Sigmoid colon (tissue), 7 donors: ENCODE measurements at places on chromosomes 7 and 10.

GRCh38 chr10:119325131-119325530 lies 117.8 kb downstream of the GRK5 start:
- H3K4me1 ChIP-seq: no peaks in the 10 kb centered on the region
- no peaks in the 10 kb centered on the region for H3K27me3 ChIP-seq
- H3K27ac ChIP-seq: no peak overlapping the region
- no peak for DNase-seq
- no peaks in the 10 kb centered on the region for H3K36me3 ChIP-seq

- no peaks in the 10 kb centered on the region for H3K27me3 ChIP-seq
- DNase-seq: no peak
- H3K4me3 ChIP-seq: no peak overlapping the region
- no peaks in the 10 kb centered on the region for H3K36me3 ChIP-seq
- H3K27ac ChIP-seq: no peak overlapping the region
- no peaks in the 10 kb centered on the region for H3K4me1 ChIP-seq
Observed at GRCh38 chr10:23412223-23412622, 26.7 kb upstream of the OTUD1 start.

DNA sequence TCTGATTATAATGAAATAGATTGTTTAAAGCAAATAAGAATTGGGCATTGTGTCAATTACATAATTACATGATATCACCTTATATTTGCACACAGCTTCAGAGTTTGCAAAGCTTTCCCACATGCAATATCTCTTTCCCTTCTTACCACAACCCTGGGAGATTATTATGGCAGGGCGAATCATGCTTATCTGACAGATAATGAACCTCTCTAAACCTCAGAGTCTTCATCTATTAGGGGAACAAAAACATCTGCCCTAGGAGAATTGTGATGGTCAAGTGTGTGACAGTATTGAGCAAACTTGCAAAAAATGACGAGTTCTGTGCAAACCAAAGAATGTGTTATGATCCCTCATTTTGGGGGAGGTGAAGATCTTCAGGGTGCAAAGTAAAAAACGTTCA lies 90.0 kb downstream of the MYOF start:
- no peak for DNase-seq
- no peak overlapping the region for H3K27ac ChIP-seq
- peaks cover 41% of the 10 kb centered on the region for H3K4me1 ChIP-seq
- no peaks in the 10 kb centered on the region for H3K36me3 ChIP-seq
- no peak overlapping the region for H3K4me3 ChIP-seq

GRCh38 chr7:117446220-117446815 lies 19.0 kb upstream of the ASZ1 start:
- H3K36me3 ChIP-seq: no peaks in the 10 kb centered on the region
- no peaks in the 10 kb centered on the region for H3K4me1 ChIP-seq
- DNase-seq: no peak
- H3K27ac ChIP-seq: no peak overlapping the region
- no peaks in the 10 kb centered on the region for H3K27me3 ChIP-seq

DNA sequence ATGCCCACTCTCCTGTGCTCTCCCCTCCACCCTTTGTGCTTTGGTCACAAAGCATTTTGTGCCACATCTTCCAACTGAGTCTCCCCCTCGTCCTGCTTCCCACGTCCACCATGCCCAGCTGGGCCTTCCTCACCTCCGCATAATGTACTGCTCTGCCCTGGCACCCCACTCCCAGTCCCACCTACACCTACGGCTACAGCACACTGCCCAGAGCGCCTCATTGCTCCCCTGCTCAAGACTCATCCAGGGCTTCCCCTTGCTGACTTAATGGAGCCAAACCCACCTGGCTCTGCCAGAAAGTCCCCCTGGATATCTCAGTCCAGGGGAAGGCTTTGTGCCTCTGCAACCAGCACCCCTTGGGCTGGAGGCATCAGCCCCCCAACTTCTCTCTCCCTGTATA lies 299.2 kb upstream of the ZMIZ1 start:
- no peak for DNase-seq
- H3K4me1 ChIP-seq: peaks cover 25% of the 10 kb centered on the region
- H3K27ac ChIP-seq: no peak overlapping the region
- H3K36me3 ChIP-seq: no peaks in the 10 kb centered on the region
- no peak overlapping the region for H3K4me3 ChIP-seq

- DNase-seq: peak; percentile 91
- peaks cover 11% of the 10 kb centered on the region for H3K36me3 ChIP-seq
- H3K27ac ChIP-seq: peak overlapping the region; percentile 86
- no peaks in the 10 kb centered on the region for H3K27me3 ChIP-seq
- peak overlapping the region; percentile 61 for H3K4me3 ChIP-seq
Observed at GRCh38 chr10:102422545-102423129, 2.0 kb downstream of the FBXL15 start.

- DNase-seq: no peak
- H3K4me1 ChIP-seq: no peaks in the 10 kb centered on the region
- no peak overlapping the region for H3K27ac ChIP-seq
- H3K4me3 ChIP-seq: no peak overlapping the region
- H3K36me3 ChIP-seq: no peaks in the 10 kb centered on the region
- H3K27me3 ChIP-seq: no peaks in the 10 kb centered on the region
Observed at GRCh38 chr10:8591640-8592039, 537.2 kb downstream of the GATA3 start.

GRCh38 chr7:50960621-50961310 lies 178.1 kb upstream of the GRB10 start:
- DNase-seq: no peak
- H3K4me1 ChIP-seq: peaks cover 8% of the 10 kb centered on the region
- H3K27ac ChIP-seq: no peak overlapping the region
- H3K4me3 ChIP-seq: no peak overlapping the region
- H3K36me3 ChIP-seq: no peaks in the 10 kb centered on the region

- H3K27ac ChIP-seq: no peak overlapping the region
- no peaks in the 10 kb centered on the region for H3K4me1 ChIP-seq
- no peaks in the 10 kb centered on the region for H3K27me3 ChIP-seq
- DNase-seq: no peak
Observed at GRCh38 chr7:111364413-111364812, 197.9 kb downstream of the IMMP2L start.

DNA sequence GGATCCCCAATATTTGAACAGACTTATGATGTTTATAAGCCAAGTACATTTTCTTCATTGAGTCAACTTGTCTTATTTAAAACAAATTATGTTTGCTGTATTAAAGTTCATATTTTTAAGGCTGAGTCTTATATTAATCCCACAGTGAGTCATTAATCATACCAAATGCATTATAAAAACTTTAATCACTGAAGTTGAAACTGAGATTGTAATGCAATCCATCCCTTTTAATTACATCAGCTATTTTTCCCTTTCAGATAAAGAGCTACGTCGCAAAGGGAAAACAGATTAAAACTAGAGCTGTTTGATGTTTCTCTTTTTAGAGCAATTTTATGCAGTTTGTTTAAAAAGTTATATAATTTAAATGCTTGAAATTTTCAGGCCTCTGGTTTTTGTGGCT lies 183.0 kb downstream of the ARID5B start:
- peaks cover 51% of the 10 kb centered on the region for H3K4me1 ChIP-seq
- no peak for DNase-seq
- no peaks in the 10 kb centered on the region for H3K27me3 ChIP-seq

DNA sequence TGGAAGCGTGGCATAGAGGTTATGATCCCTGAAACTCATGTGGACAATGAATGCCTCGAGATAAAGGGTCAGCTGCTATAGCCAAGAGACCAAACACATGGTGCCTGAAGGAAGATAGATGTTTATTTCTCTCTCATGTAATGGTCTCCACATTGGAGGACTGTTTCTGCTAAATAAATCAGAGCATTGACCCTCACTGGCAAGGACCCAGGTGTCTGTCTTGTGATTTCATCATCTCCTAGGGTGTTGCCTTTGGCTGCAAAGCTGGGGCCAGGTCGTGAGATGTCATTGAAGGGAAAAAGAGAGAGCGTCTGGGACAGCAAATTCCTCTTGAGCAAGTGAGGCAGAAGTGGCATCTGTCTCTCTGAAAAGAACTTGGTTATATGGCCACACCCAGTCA lies 64.6 kb downstream of the JCAD start:
- no peaks in the 10 kb centered on the region for H3K27me3 ChIP-seq
- H3K4me1 ChIP-seq: peaks cover 22% of the 10 kb centered on the region
- no peaks in the 10 kb centered on the region for H3K36me3 ChIP-seq
- H3K4me3 ChIP-seq: no peak overlapping the region
- H3K27ac ChIP-seq: no peak overlapping the region

DNA sequence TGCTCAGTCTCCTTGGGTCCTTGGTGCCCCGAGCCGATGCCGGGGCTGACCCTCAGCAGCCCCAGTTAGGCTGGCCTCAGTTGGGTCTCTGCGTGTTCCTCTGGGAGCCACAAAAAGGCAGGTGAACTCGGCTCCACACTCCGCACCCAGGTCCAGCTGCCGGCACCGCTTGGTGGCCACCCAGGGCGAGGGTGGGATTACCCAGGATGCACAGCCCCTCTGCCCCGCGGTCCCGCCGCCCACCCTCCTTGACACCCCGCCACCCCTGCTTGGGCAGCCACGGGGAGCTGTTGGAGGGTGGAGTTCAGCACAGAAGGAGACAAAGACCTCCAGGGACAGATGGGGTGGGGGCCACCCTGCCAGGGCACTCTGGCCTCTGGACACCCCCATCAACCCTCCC lies 17.7 kb downstream of the VENTX start:
- no peak for DNase-seq
- peaks cover 13% of the 10 kb centered on the region for H3K4me1 ChIP-seq
- no peaks in the 10 kb centered on the region for H3K36me3 ChIP-seq
- H3K4me3 ChIP-seq: no peak overlapping the region
- no peak overlapping the region for H3K27ac ChIP-seq

DNA sequence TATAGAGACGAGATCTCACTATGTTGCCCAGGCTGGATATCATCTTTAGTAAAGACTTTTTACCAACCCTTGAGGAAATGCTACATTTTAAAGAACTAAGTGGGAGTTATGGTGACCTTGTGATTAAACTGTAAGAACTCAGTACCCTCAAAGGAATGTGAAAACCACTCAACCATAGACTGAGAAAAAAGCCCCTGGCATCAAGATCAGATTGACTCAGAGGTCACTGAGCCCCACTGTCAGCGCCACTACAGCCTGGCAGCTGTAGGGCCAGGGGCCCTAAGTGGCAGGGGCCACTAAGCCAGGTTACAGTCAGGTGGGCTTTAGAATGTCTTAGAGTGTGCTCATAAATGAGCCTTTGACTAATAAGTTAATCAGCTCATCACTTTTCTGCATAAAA lies 55.9 kb downstream of the APBB1IP start:
- no peak overlapping the region for H3K4me3 ChIP-seq
- H3K4me1 ChIP-seq: no peaks in the 10 kb centered on the region

- H3K36me3 ChIP-seq: no peaks in the 10 kb centered on the region
- no peaks in the 10 kb centered on the region for H3K27me3 ChIP-seq
- H3K4me3 ChIP-seq: no peak overlapping the region
- H3K4me1 ChIP-seq: peaks cover 19% of the 10 kb centered on the region
- H3K27ac ChIP-seq: peak overlapping the region; percentile 94
Observed at GRCh38 chr10:30803892-30804322, 174.4 kb upstream of the LYZL2 start.

- no peak overlapping the region for H3K4me3 ChIP-seq
- no peaks in the 10 kb centered on the region for H3K4me1 ChIP-seq
- no peaks in the 10 kb centered on the region for H3K27me3 ChIP-seq
- H3K27ac ChIP-seq: no peak overlapping the region
- H3K36me3 ChIP-seq: no peaks in the 10 kb centered on the region
Observed at GRCh38 chr7:57425969-57426628, 23.9 kb upstream of the ZNF716 start.

GRCh38 chr10:24385776-24386175 lies 176.8 kb downstream of the KIAA1217 start:
- no peak overlapping the region for H3K4me3 ChIP-seq
- peaks cover 5% of the 10 kb centered on the region for H3K4me1 ChIP-seq
- H3K27me3 ChIP-seq: no peaks in the 10 kb centered on the region
- DNase-seq: no peak
- no peak overlapping the region for H3K27ac ChIP-seq

GRCh38 chr7:92665926-92666325 lies 75.7 kb upstream of the FAM133B start:
- H3K27ac ChIP-seq: no peak overlapping the region
- DNase-seq: no peak
- H3K27me3 ChIP-seq: no peaks in the 10 kb centered on the region
- H3K36me3 ChIP-seq: no peaks in the 10 kb centered on the region
- H3K4me3 ChIP-seq: no peak overlapping the region
- no peaks in the 10 kb centered on the region for H3K4me1 ChIP-seq

GRCh38 chr10:90245623-90246022 lies 544.2 kb downstream of the KIF20B start:
- H3K27me3 ChIP-seq: no peaks in the 10 kb centered on the region
- no peaks in the 10 kb centered on the region for H3K36me3 ChIP-seq
- no peak overlapping the region for H3K27ac ChIP-seq
- no peaks in the 10 kb centered on the region for H3K4me1 ChIP-seq
- no peak for DNase-seq

GRCh38 chr10:74103560-74104258 lies 46.9 kb downstream of the AP3M1 start:
- peaks cover 15% of the 10 kb centered on the region for H3K36me3 ChIP-seq
- no peak overlapping the region for H3K27ac ChIP-seq
- H3K4me1 ChIP-seq: no peaks in the 10 kb centered on the region
- no peaks in the 10 kb centered on the region for H3K27me3 ChIP-seq

DNA sequence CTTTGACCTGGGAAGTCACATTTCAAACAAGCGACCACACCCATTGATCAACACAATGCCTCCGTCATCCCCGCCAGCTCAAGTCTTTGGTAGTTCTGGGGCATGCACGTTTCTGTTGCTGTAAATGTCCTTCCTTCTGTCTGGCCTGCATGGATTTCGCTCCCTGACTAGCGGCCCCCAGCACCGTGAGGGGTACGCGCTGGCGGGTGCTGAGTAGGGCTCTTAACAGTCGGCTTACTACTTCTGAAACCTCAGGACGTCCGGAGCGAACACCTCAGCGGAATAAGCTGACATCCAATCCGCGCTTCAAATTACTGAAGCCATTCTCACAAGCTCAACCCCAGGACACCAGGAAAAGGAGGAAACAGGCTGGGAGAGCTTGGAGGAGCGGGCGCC lies 505 bp downstream of the NUDCD3 start:
- H3K36me3 ChIP-seq: no peaks in the 10 kb centered on the region
- no peak for DNase-seq
- H3K27ac ChIP-seq: peak overlapping the region; percentile 96

DNA sequence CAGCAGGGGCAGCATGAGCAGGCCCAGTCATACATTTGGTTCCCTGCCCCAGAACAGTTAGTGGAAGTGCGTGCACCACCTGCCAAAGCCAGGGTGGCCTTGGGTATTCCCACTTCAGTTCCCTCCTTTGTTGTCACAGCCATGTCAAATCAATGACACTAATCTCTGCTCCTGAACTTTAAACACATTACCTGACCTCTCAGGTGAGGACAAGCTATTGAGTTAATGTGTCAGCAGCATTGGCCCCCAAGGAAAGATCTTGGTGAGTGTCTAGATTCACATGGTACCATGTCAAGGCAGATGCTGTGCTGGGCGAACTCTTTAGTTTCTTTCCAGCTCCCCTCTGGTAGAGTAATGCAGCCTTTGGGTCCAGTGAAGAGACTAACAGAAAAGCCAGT lies 2.1 kb downstream of the CYP3A5 start:
- DNase-seq: no peak
- H3K4me3 ChIP-seq: no peak overlapping the region
- no peak overlapping the region for H3K27ac ChIP-seq
